ENCODE measurements at places on chromosomes 16 and 17.
A peak's percentile ranks its signal among the peaks of the same experiment; 100 is the strongest.

GRCh38 chr16:75584108-75584507 is 17.9 kb downstream of the GABARAPL2 start:
- no peak for DNase-seq

DNA sequence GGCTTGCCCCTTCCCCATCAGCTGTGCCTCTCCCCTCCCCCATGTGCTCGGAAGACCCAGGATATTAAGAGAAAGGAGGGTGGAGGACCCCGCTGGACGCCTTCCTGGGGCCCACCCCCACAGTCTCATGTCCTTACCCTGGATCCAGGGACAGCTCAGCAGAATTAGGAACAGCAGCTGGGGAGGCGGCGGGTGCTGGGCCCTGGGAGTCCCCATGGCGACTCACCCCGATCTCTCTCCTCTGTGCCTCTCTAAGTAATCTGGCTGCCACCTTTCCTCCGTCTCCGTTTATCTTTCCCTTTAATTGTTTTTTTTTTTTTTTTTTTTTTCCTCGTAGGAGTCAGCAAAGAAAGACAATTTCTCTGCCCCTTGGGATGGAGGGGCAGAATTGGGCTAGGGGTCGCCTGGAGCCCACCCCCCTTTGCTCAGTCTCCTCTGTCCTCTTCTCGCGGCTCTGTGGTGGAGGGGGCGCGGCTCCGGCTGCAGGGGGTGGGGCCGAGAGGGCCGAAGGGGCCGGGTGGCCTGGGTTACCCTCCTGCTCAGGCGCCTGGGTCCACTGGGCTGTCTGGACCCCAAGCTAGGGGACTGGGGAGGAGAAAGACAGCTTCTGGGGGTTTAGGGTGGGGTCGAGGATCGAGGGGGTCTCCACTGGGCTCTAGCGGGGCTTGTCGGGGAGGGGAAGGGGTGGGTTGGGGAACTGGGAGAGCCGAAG is 390 bp downstream of the SEZ6L2 start:
- no peak for DNase-seq

GRCh38 chr16:53664724-53665345 is 38.8 kb downstream of the RPGRIP1L start:
- no peak for DNase-seq

DNA sequence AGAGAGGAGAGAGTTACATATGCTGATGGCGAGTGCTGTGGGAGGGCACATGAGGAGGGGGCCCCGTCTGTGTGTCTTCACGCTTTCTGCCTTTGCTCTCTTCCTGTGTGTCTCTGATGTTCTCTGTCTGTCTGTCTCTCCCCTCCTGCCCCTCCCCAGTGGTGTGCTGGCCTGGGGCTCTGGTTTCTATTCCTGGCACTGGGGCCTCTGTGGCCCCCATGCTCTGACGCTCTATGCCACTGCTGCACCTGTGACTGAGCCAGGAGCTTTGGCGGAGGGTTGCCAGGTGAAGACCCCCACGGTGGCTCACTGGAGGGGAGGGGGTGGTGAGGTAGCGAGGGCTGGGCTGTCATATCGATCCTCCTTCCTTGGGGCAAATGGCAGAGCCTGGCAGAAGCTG is 24.6 kb upstream of the BRD7 start:
- DNase-seq, result no peak

DNA sequence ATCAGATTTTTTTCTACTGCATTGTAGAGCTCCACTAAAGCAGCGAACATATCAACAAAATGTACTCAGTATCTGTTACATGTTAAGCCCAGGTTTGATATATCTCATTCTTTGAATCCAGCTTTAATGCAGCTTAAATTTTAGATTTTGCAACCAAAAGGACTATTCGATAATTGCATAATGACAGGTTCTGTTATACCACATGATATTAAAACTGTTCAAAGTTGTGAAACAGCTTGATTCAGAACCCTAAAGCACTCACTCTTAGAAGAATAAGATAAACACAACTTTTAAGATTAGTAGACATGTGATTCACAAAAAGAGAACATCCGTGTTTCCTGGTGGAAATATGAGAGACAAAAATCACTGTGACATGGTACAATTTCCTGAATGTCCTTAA is 427.9 kb downstream of the CDH11 start:
- no peak for DNase-seq

DNA sequence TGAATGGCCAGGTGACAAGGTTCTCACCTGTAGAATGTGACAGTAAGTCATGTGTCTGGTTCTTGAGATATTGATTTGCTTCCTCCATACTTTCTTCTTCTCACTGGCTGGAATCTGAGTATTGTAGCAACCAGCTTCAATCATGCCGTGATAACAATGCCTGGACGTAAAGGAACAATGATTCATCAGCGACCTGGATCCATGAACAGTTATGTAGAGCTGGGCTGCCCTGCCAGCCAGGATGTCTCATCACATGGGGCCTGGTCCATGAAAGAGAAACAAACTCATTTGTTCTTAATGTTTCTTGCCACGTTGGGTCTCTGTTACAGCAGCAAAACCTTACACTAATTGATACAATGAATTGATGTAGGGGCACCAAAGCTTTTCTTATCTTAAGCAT is 627.2 kb downstream of the TOX3 start:
- DNase-seq, result no peak

DNA sequence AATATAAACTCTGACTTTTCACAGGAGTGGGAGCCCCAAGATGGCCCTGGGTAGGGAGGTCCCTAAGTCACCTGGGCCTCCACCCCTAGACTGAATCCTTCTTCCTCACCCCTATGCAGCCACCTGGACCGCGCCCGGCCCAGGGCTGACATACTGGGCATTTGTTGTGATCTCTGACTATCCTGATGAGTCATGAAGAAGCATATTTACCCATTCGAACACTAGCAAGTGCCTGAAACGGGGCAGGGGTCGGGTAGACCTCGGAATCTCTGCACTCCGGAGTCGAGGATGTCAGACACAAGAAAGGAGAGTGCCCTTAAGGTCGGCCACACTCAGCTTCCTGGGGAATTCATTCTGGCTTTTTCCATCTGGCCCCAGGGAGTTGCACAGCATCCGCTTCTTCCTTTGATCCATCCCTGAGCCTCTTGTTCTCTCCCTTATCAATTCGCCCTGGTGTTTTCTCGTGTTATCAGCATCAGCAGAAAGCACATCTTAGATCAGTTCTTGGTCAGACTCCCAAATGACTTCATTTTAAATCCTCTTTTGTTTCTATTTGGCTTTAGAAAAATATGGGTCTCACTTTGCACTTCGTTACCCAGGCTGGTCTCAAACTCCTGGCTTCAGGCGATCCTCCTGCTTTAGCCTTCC is 10.4 kb downstream of the METTL22 start:
- no peak for DNase-seq

- DNase-seq, result no peak
These were observed 301.9 kb upstream of the KCNJ16 start for GRCh38 chr17:69773081-69773480.

DNA sequence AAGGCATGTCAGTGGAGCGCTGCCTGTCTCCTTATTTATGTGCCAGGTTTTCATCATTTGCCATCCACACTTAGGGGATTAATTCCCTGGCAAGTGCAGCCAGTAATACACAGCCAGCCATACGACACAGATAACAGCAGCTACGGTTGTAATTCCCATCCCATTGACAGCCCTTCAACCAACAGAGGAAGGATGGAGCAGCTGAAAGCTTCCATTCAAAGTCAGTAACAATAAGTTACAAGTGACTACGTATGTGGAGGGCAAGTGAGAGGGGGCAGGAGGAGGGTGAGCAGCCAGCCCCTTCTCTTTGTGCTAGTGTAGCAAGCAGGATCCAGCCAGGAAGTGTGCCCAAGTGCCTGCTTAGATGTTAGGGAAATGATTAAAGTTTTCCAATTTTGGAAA is 53.8 kb upstream of the LYRM9 start:
- DNase-seq, result no peak

GRCh38 chr17:1060991-1061390 is 64.1 kb downstream of the TIMM22 start:
- DNase-seq, result peak; percentile 16

DNA sequence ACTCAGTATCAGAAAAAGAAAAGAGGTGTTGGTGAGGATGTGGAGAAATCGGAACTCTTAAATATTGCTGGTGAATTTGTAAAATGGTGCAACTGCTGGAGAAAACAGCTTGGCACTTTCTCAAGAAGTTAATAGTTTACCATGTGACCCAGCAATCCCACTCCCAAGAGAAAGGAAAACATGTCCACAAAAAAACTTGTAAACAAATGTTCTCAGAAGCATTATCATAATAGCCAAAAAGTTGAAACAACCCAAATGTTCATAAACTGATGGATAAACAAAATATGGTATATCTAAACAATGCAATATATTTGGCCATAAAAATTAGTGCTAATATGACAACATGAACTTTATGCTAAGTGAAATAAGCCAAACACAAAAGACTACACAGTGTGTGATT is 2.6 kb upstream of the MAPK7 start:
- no peak for DNase-seq

DNA sequence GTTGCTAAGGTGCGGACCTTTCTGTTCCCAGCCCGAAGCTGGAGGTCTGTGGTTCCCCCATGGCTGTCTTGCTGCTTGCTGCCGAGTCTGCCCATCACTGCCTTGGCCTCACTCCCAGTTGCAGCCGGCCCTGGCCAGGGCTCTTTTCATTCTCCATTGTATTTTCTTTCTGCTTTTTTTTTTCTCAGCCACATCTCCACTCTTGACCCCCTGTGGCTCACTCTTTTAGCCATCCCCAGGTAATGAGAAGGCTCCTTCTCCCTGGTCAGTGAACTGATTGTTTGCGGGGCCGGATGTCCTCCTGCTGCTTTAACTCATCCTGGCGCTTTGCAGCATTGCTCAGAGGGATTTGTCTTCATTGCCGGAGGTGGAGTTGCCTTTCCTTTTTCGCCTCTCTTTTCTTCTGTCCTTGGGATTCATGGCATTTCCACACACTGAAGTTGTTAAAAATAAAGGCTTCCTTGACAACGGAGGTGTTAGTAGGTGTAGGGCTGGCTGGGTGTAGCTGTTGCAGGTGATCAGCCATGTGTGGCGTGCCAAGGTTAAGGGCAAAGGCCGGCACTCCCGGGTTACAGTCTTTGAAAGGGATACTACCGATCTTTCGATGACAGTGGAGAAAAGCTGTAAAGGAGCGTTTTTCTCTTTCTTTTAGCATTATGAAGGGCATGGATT is 34.1 kb downstream of the MAP2K6 start:
- no peak for DNase-seq

DNA sequence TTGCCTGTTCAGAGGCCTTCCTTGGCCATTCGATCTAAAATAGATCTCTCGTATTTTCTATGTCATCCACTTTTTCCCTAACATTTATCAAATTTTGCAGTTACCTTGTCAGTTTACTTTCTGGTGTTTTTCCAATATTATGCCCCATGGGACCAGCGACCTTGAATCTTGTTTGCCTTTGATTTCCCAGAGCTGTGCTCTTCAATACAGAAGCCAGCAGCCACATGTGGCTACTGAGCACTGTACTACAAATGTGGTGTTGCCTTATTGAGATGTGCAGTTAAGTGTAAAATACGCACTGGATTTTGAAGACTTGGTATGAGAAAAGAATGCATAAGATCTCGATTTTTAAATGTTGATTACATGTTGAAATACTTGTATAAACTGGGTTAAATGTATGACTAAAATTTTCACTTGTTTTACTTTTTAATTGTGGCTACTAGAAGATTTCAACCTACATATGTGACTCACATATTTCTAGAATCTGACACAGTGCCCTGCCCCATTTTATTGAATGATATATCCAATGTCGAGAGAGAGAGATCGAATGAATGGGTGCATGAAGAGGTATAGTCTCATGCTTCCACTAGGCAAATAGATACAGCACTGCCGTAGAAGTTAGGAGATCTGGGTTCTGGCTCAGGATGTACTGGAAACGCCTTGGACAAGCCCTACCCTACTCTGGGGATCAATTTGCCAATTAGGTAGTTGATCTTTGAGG is 824 bp upstream of the PSME3 start:
- DNase-seq, result no peak

- no peak for DNase-seq
These were observed 9.7 kb downstream of the LUC7L3 start for GRCh38 chr17:50728881-50729765.

GRCh38 chr17:4718276-4718675 is 7.8 kb downstream of the ARRB2 start:
- no peak for DNase-seq
